ENCODE measurements at places on chromosomes 7 and 10. TPM values are rescaled to one million over a fixed set of nuclear protein-coding genes. Genes with fewer than 3 reads are reported as not detected.

HECW1 gene
- 12.7 TPM for total RNA-seq

ST8SIA6 gene
- total RNA-seq, result 0.04 TPM

BTBD16 gene
- total RNA-seq, result 0.82 TPM

OGDH gene
- total RNA-seq, result 28.6 TPM

H2BK1 gene
- total RNA-seq, result not detected

TRUB1 gene
- total RNA-seq, result 12.9 TPM

HMX2 gene
- total RNA-seq, result 0.13 TPM

CHN2 gene
- not detected for total RNA-seq

ADRA2A gene
- 0.02 TPM for total RNA-seq

TMEM225B gene
- 1.2 TPM for total RNA-seq

ZNF107 gene
- 2.6 TPM for total RNA-seq

CXCL12 gene
- total RNA-seq, result 0.14 TPM

BZW2 gene
- total RNA-seq, result 103 TPM

SLC25A40 gene
- 8.7 TPM for total RNA-seq

CYP2E1 gene
- 0.39 TPM for total RNA-seq

COMTD1 gene
- 29.2 TPM for total RNA-seq

LIPN gene
- total RNA-seq, result not detected

AGAP5 gene
- 2.9 TPM for total RNA-seq

LDB3 gene
- total RNA-seq, result not detected

SLC18A3 gene
- not detected for total RNA-seq

UCN3 gene
- not detected for total RNA-seq

GLUD1 gene
- total RNA-seq, result 98.9 TPM

OR2A5 gene
- not detected for total RNA-seq

BICC1 gene
- 20.6 TPM for total RNA-seq

POLR2J2 gene
- total RNA-seq, result 0.27 TPM

OR9A2 gene
- total RNA-seq, result not detected

Measured in A549 treated with CORT108297 at 1 μM for 4 hours (cell line).